ENCODE measurements at places on chromosomes 4 and X.

GRCh38 chr4:108053251-108053711, 63.6 kb downstream of the HADH start:
- DNase-seq, result no peak

GRCh38 chr4:147794314-147794680, 62.4 kb downstream of the ARHGAP10 start:
- DNase-seq, result no peak

DNA sequence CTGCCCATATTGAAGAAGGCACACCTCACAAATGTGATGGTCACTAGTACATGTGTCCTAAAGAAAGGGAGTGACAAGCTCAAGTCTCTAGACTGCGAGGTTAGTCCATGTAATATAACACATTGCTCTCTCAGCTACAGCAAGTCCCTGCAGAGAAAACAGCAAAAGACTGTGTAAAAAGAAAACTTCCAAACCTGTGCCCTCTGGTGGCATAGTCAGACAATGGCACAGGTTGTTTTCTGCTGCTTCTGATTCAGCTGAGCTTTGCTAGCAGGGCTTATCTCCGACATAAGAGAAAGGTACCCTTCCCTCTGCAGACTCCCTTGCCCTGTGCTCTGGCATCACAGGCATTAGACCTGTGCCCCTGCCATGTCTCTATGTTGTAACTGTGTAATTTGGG, 1.4 kb upstream of the SERPINA7 start:
- DNase-seq, result no peak

DNA sequence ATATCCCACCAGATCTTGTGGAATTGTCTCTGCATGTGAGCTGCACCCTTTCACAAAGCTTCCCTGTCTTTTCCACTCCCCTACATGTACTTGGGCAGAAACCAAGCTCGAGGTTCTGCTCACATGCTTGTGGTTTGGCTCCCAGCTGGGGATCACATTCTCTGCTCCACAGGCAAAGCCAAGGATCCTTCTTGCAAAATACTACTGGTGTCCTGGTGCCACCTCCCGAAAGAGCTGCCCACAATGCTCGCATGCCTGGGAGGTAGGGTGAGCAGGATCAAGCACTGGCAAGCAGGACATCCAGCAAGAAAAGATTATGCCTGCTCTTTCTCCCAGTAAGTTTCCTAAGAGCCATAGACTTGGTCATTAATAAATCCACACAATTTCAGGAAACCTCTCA, 45.1 kb upstream of the PPARGC1A start:
- no peak for DNase-seq

- no peak for DNase-seq
Observed at GRCh38 chr4:46392421-46392820, 2.5 kb upstream of the GABRA2 start.

DNA sequence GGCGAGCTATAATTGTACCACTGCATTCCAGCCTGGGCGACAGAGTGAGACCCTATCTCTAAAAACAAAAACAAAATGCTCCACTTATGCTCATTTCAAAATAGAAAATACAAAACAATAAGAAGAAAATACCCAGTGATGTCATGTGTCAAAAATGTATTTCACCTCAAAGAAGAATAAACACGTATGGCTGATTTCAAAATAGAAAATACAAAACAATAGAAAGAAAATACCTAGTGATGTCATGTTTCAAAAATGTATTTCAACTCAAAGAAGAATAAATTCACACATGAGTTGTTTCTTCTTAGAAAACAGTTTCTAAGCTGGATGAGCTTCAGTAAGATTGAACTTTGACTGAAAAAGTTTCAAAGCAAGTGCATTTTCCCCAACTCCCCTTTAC, 20.3 kb upstream of the PDCL2 start:
- no peak for DNase-seq

GRCh38 chr4:187780070-187780469, 215.5 kb upstream of the ZFP42 start:
- no peak for DNase-seq

- no peak for DNase-seq
Observed at GRCh38 chr4:95835672-95836071, 4.2 kb upstream of the PDHA2 start.

DNA sequence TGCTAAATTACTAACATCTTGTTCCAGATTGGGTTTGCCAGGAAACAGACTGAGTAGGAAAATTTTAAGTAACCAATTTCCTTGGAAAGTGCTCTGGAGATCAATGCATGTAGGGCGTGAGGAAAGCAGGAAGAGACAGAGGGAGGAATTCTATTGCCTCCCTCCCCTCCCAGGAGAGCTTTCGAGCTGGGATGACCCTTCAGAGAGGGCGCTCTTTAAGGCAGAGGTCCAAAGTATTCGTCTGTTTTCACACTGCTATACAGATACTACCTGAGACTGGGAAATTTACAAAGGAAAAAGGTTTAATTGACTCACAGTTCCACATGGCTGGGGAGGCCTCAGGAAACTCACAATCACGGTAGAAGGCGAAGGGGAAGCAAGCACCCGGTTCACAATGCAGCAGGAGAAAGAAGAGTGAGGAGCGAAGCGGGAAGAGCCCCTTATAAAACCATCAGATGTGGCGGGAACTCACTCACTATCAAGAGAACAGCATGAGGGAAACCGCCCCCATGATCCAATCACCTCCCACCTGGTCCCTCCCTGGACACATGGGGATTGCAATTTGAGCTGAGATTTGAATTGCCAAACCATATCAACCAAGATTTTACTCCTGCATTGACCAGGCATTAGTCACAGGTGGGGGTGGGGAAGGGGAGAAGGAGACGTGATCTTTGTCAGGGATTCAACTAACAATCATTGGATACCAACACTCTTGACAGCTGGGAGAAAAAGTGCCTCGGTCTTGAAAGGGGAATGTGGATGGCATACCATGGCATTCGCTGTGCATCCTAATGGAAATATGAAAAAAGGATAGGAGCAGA, 63.8 kb downstream of the SLITRK2 start:
- DNase-seq, result no peak

GRCh38 chrX:13226214-13226613, 93.6 kb downstream of the ATXN3L start:
- DNase-seq, result no peak

- DNase-seq, result no peak
Observed at GRCh38 chr4:174553828-174554227, 31.5 kb upstream of the HPGD start.

Data from NCI-H2029 (cell line).